ENCODE measurements at places on chromosomes 12 and 14.
A peak's percentile ranks its signal among the peaks of the same experiment; 100 is the strongest.

GRCh38 chr12:24630446-24630845 lies 318.5 kb downstream of the BCAT1 start:
- H3K27ac ChIP-seq, result no peak overlapping the region
- H3K4me1 ChIP-seq, result no peaks in the 10 kb centered on the region
- no peak overlapping the region for H3K4me3 ChIP-seq
- DNase-seq, result no peak
- peaks cover 3% of the 10 kb centered on the region for H3K27me3 ChIP-seq

GRCh38 chr12:20361416-20361815 lies 6.9 kb upstream of the PDE3A start:
- no peak overlapping the region for H3K4me3 ChIP-seq
- no peaks in the 10 kb centered on the region for H3K36me3 ChIP-seq
- H3K27me3 ChIP-seq, result peaks cover 9% of the 10 kb centered on the region
- peaks cover 4% of the 10 kb centered on the region for H3K4me1 ChIP-seq
- DNase-seq, result no peak
- H3K27ac ChIP-seq, result no peak overlapping the region

DNA sequence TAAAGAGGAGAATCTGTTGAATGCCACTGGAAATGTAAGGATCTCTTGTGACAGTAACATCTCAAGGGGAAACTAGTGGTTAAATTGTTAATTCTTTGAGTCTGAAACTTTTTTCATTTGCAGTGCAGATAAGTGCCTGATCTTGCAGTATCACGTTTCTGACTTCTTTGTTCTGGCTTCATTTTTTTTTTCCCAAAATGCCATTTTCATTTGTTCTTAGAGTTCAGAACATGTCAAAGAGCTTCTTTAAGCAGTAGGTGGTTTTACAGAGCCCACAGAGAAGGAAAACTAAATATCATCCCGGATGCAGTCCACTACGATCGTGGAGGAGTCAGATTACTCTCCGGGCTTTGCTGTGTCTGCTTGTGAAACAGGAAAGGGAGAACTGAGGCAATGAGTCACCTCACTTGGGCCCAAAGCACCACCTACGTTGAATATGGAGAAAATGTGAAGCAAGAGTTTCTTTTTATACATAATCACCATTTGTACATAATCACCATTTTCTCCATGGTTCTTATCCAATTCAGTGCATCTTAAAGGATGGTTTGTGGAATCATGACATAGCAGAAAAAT lies 43.9 kb downstream of the HMGA2 start:
- peak overlapping the region; percentile 7 for H3K4me3 ChIP-seq

DNA sequence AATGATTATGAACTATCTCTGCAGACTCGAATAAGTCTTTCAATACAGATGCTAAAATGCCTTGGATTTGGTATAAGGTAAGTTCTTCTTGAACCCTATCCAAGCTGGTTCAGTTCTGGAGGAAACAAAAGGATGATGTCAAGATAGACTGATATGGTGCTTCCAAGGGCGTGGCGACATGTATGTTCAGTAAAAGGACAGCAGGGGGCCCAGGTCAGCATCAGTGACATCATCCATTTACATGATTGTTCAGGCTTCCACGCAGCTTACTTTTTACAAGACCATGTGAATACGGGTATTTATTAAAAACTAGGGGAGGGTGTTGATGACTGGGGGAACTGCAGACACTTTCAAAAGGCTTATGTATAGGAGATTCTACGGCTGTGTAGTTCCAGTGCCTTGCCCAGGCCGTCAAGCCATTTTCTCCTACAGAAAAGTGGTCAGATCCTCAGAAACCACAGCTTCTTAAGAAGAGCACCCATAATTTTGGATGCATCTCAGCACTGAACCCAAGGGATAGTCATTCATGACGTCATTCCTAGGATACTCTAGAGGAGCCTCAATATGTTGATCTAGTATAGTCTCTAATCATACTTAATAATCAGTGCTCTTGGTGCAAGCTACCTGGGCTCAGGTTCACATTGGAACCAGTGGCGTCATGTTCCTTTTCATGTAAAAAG lies 527.7 kb downstream of the FUT8 start:
- H3K4me1 ChIP-seq, result peaks cover 25% of the 10 kb centered on the region
- H3K36me3 ChIP-seq, result no peaks in the 10 kb centered on the region
- DNase-seq, result peak; percentile 30
- H3K4me3 ChIP-seq, result no peak overlapping the region
- H3K27ac ChIP-seq, result no peak overlapping the region

- H3K36me3 ChIP-seq, result no peaks in the 10 kb centered on the region
- no peak overlapping the region for H3K27ac ChIP-seq
- peaks cover 8% of the 10 kb centered on the region for H3K27me3 ChIP-seq
- no peak for DNase-seq
Observed at GRCh38 chr14:64830961-64831360, 48.7 kb downstream of the SPTB start.

GRCh38 chr14:92122761-92123160 lies 992 bp downstream of the CPSF2 start:
- peaks cover 34% of the 10 kb centered on the region for H3K36me3 ChIP-seq
- peak overlapping the region; percentile 96 for H3K4me3 ChIP-seq
- DNase-seq, result no peak
- H3K4me1 ChIP-seq, result peaks cover 28% of the 10 kb centered on the region

DNA sequence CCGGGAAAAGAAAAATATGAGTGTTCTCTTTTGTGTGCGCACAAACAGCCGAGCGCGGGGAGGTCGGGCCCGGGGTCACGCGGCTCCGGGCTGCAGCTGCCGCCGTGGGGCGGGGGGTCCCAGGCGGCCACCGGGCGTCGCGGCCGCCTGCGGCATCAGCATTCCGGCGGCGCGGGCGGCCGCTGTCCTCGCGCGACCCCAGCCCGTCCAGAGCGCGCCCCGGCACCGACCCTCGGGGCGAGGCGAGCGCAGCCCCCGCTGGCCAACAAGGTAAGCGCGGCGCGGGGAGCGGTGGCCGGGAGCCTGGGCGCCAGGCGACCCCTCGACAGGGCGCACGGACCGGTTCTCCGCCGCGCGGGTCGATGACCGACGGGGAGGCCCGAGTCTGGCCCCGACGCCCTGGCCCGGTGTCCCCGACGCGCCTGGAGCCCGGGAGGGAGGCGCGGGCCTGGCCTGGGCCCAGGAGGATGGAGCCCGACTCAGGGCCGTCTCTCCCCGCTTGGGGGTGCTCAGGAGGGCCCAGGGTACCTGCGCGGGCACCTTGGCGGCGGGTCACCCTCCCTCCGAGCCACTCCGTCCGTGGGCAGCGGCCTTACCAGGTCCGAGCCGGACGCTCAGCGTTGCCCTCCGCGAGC lies 103.9 kb upstream of the DIO3 start:
- H3K36me3 ChIP-seq, result no peaks in the 10 kb centered on the region
- peaks cover 22% of the 10 kb centered on the region for H3K4me1 ChIP-seq
- H3K27me3 ChIP-seq, result peaks cover 83% of the 10 kb centered on the region
- DNase-seq, result peak; percentile 43

DNA sequence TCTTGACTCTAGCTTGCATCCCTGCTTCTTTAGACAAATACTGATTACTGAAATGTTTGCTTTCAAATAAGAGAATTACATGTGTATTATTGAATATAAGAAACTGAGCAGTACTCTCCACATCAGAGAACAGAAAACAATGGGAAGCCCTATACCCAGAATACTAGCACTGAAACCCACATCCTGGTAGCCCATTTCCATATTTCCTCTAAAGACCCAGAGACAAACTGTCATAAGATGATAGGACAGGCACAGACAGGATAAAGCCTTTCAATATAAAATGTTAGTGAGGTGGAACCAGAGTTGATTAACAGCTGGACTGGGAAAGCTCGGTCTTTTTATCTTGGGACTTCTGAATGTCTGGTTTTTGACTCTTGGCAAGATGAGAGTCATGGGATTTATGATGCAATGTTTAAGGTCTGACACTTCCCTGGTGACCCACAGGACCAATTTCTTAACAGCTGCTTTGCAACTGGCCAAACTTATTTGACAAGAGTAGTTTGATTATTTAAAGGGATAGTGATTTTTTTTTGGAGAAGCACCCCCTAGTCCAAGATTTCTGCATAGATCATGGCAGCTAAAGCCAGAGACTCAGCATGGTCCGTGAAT lies 166.9 kb upstream of the ATXN7L3B start:
- no peak overlapping the region for H3K4me3 ChIP-seq
- no peak for DNase-seq
- peaks cover 6% of the 10 kb centered on the region for H3K27me3 ChIP-seq
- no peak overlapping the region for H3K27ac ChIP-seq

GRCh38 chr14:55120571-55121495 lies 8.2 kb upstream of the LGALS3 start:
- H3K4me3 ChIP-seq, result no peak overlapping the region
- peaks cover 38% of the 10 kb centered on the region for H3K4me1 ChIP-seq
- H3K27ac ChIP-seq, result no peak overlapping the region
- peaks cover 22% of the 10 kb centered on the region for H3K27me3 ChIP-seq
- H3K36me3 ChIP-seq, result no peaks in the 10 kb centered on the region
